ENCODE measurements at places on chromosomes 12 and 14.

DNA sequence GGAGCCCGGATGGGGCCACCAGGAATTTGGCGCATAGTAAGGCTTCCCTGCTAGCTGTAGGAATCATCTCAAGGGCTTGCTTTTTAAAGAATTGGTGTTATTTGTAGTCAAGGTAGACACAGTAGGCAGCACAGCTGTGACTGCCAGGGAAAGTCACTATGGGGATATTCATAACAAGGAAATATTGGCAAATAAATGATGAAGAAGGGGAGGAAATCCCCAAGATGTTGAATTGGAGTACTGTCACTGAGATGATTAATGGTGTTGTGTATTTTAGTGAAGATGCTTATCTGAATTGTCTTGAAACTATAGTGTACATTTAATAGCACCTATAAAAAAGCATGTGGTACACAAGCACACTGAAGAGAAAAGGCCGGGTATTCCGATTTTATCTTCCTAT lies 118.9 kb downstream of the NPAS3 start:
- no peak for DNase-seq

GRCh38 chr12:22541496-22542155 lies 2.7 kb downstream of the C2CD5 start:
- no peak for DNase-seq

GRCh38 chr12:114479831-114480230 lies 73.9 kb upstream of the TBX5 start:
- DNase-seq, result no peak

- DNase-seq, result no peak
Measured at GRCh38 chr12:70002097-70002911, 177.3 kb downstream of the MYRFL start.

GRCh38 chr14:55131370-55132137 lies 2.5 kb downstream of the LGALS3 start:
- DNase-seq, result no peak

- DNase-seq, result peak; percentile 57
Measured at GRCh38 chr14:50082308-50082742, 34.0 kb downstream of the VCPKMT start.

DNA sequence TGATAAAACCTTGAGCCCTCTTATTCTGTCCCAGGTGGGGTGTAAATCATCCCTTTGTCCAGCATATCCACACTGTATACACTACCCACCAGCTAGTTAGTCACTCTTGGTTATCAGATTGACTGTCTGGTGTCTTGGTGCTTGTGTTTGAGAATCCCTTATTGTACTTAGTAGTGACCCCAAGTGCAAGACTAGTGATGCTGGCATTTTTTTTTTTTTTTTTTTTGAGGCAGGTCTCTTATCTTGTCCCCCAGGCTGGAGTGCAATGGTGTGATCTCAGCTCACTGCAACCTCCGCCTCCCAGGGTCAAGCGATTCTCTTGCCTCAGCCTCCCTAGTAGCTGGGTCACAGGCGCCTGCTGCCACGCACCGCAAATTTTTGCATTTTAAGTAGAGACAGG lies 5.8 kb downstream of the VRK1 start:
- no peak for DNase-seq

GRCh38 chr14:65128096-65128495 lies 25.8 kb upstream of the MAX start:
- DNase-seq, result no peak

- DNase-seq, result no peak
Measured at GRCh38 chr14:20614038-20614840, 23.1 kb upstream of the RNASE12 start.

DNA sequence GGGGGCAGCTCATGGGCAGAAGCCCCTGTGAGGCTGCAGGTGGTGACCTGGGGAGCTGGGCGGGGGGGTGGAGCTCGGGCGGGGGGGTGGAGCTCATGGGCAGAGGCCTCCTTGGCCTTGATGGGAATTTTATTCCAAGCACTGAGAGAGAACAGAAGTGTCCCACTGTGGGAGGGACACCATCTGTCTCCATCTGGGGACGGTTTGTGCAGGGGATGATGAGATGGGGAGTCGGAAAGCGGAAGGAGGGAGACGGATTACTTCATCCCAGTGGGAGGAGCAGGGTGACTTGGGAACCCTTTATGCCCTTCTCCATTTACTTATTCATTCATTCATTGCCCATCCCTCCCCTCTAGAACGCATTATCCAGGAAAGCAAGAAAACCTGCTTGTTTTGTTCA lies 304.7 kb downstream of the ADGRD1 start:
- DNase-seq, result no peak

DNA sequence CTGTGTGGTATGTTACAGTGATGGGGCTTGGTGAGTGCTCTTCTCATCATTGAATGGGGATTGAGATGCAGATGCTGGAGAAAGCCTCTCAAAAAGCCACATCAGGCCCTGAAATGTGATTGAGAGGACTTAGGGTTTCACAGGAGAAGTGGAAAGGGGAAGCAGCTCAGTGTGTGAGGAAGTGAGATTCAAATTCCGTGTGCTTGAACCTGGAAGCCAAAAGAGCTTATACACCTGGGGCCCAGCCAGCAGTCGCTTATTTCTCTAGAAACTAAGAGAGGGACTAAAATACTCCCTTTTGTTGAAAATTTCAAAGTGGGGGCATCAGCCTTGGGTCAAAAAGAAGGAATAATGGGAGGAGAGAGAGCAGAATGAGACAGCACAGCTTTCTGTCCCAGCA lies 39.1 kb upstream of the GZMB start:
- DNase-seq, result no peak

GRCh38 chr12:41302979-41303403 lies 114.9 kb downstream of the PDZRN4 start:
- DNase-seq, result no peak

GRCh38 chr12:54300732-54301427 lies at the start of gene NFE2:
TSS of gene NFE2 (minus strand) at chr12:54301015. CDS start at chr12:54295248, 5,767 bp downstream.
- peak; percentile 52 for DNase-seq

DNA sequence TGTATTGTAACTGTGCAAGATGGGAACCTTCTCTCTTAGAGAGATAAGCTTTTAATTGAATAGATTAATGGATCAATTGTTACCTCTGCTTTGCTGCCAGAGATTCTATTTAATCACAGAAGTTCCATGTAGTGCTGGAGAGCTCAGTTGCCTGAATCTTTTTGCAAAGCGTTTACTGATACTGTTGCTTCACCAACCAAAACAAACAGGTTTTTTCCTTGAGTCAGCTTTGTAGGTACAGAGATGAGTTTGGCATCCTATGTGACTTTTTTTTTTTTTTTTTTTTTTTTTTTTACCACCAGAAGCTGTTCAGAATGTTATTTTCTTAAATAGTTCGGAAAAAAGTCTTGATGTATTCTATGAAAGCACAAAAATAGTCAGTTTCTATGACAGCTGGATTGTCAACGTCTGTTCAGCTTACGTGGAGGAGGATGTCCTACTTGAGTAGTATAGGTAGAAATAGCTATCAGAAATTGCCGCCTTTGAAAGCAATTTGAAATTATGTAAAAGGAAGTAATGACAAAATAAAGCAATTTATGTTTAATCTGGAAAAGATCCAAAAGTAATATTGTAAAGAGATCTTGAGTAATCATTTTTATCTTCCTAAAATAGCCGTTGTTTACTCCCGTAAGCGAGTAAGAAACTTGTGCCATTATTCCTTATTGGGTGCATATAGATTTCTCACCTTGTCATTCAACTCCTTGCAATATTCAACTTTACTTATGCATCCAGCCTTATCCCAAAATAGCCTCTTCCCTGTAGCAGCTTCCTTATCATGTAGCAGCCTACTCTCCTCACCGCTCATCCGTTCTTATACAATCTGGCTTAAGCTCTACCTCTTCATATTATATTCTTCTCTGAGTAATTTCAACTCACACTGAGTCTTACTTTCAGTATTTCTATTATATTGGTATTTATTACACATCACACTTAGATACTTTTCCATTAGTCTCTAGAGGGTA lies 5.2 kb downstream of the LRRK2 start:
- DNase-seq, result no peak

DNA sequence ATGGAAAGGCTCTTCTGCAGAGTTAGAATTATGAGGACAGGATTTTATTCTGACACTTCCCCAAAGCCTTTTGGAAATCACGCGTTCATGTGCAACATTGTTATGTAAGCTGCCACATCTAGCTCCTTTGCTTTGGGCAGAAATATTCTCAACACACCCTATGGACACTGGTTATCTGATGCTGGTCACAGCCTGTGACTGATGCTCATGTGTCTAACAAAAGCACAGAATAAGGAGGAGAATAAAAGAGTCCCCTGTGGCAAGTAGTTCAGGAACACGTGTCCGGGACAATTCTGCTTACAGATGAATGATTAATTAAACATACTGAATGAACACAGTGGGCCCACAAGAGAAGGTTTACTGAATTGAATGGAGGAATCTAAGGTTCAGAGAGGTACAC lies 22.1 kb downstream of the FOXN3 start:
- no peak for DNase-seq

DNA sequence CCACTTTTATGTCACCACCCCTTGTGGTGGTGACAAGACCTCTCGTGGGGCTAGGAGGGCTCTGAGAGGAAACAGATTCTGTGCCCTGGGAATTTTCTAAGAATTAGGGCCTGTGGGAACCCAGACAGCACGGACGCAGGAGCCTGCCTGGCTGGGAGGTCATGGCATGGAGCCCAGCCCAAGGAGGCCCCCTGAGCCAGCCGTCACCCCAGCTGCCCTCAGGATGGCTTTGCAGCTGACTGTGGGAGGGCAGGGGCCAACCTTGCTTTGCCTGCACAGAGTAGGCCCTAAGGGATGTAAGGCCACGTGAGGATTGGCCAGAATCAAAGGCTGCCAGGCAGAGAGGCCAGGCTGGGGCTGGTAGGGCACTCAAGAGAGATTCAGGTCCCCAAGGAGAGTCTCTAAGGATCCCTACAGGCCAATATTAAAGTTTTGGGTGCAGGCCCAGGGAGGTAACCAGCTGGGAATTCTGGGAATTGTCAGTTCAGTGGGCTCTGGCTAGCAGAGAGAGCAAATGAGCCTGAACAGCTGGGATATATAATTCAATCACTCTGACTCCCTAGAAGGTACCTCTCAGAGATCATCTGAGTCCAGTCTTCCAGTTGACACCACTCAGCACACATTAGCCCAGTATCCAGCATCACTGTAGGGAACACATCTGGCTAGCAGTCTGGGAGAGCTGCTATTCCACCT lies 6.4 kb downstream of the LTBP2 start:
- no peak for DNase-seq

DNA sequence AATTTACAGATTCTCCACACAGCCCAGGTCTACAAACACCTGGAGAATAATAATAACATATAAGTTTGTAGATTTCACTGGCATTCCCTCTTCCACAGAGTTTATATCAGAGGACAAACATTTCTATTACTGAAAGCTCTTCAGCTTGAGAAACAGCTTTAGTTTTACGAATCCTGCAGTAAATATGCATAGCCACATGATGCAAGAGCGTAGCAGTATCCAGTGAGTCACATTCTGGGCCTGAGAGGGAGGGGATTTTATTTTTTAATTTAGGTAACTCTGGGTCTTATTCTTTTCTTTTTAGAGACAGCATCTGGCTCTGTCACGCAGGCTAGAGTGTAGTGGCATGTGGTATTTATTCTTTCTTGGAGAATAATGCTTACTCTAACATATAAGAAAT lies 1002.8 kb downstream of the TRHDE start:
- DNase-seq, result no peak

DNA sequence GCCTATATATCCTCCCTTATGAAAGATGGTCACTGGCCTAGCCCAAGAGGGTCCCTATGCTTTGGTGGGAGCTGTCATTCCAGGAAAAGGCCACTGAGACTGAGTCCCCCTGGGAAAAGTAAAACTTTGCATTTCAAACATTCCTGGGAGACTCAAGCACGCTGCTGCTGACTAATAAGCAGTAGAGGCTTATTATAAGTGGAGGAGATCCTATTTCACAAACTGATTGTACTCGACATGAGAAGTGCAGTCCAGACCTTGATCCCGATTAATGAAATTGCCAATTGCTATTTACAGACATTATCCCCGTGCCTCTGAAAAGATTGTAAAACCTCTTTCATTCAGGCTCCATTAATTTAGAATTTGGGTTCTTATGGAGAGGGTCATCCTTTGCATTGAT lies 96.6 kb downstream of the EMP1 start:
- no peak for DNase-seq

DNA sequence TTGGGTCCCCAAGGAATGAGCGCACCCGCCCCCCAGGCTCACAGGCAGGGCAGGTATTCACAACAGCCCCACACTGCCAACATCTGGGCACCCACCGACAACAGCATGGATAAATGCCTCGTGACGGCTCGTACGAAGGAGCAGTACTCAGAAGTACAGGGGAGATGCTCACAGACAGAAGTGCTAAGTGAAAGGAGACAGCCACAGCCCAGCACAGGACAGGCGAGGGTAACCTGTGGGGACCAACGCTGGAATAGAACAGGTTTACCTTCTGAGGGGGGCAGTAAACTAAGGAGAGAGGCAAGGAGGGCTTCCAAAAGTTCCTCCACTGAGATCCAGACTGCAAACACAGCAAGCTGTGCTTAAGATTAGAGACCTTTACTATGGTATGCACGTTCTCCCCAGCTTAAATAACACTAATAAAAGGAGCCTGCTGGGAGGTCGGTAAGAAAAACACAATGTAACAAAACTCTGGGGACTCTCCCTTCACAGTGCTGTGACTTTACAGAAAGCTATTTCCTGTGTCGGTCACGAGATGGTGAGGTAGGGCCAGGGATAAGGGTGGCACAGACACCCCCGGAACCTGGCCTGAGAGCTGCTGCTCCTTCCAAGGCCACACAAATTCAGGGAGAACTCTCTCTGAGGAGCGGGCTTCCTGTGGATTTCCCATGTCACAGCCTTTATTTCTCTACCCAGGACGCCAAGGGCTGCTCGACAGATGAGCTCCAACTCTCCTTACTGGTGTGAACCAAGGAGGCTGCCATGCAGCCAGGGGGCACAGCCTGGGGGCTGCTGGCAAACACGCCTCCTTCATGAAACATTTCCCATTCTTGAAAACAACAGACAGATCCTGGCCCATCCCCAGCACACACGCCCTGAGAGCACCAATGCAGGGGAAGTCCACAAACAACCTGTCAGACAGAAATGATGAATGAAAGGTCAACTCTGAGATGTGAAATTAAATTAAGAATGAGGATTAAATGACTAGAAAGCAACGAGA lies 26.3 kb downstream of the SLC15A4 start:
- DNase-seq, result no peak

- peak; percentile 89 for DNase-seq
Measured at GRCh38 chr14:99809859-99810558, 16.8 kb downstream of the EML1 start.

- no peak for DNase-seq
Measured at GRCh38 chr12:104446646-104447421, 9.9 kb upstream of the CHST11 start.

GRCh38 chr12:111840807-111841206 lies 1.2 kb upstream of the MAPKAPK5 start:
- DNase-seq, result no peak

GRCh38 chr14:101224356-101225156 lies 321.0 kb upstream of the RTL1 start:
- DNase-seq, result no peak

DNA sequence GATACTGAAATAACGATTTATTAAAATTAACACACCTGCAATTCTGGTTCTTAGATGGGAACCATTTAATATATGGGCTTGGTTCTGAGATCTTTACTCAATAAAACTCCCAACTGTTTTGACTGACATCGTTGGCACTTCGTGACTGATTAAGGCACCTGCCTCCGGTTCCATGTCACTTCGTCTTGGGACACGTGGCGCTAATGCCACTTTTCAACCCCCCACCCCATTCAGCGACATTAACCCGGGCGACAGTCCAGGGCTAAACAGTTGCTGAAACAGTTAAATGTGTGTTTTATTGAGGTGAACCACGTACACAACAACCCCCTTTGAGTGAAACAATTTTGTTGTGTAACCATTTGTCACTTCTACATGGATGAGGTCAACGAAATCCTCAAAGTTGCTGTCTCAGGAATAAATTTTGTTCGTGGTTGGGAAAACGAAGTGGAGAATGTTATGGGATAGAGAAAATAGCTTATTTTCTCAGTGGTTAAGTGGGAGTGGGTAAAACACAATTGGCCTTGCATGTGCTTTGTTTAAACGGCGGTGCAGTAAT lies 9.9 kb upstream of the SLC38A2 start:
- DNase-seq, result no peak

Measured in T47D (cell line).